ENCODE measurements at places on chromosomes 5 and 9.

- DNase-seq = no peak
These were observed 57.1 kb downstream of the KCNIP1 start for GRCh38 chr5:170560938-170561337.

GRCh38 chr5:93304456-93305250 is 276.4 kb downstream of the NR2F1-AS1 start:
- DNase-seq = no peak

DNA sequence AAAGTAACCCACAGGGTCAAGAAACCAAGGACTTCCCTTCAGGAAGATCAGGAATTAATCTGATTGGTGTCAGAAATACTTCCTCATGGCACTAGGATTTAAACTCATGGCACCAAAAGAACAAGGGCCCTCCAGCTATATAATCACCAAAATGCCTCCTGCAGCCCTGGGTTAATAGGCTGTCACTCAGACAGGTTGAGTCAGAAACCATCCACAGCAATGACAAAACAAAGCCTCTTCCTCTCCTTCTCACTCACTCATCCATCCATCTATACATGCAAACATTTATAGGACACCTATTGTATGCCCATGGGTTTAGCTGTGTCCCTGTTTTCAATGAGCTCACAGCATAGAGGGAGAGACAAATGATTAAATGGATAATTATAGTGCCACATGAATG is 62.5 kb upstream of the SPOCK1 start:
- no peak for DNase-seq

DNA sequence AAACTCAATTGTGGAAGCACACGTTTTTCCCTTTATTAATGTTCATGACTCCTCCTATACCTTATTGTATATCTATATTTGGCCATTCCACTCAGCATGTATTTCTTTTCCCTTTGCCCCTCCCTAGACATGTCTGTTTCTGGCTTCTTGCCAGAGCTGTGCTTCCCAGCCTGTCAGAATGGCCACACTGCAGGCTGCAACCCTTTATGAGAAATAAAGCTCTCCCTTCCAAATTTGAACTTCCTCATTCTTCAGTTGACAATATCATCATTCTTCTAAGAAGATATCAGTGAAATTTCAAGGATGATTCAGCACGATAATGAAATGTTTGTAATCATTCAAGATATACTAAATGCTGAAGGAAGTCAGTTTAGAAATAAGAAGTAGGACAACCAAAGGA is 107.6 kb upstream of the PRSS3 start:
- no peak for DNase-seq

DNA sequence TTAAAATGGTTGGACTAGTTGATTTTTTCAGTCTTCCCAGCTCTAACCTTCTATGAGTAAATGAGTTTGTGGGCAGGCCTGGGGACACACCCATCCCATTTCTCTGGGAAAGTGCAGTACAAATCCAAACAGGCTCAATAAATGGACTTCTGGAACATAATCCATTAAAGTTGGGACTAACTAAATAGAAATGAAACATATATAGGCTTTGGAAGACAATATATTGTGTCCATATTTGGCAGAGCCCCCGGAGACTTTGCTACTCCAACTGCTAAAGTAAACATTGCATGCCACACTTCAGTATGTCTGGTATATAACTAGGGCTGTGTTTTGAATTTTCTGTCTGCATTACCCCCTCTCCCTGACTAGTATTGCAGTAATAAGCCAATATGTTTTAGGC is 191.4 kb upstream of the DAB2 start:
- DNase-seq = no peak

DNA sequence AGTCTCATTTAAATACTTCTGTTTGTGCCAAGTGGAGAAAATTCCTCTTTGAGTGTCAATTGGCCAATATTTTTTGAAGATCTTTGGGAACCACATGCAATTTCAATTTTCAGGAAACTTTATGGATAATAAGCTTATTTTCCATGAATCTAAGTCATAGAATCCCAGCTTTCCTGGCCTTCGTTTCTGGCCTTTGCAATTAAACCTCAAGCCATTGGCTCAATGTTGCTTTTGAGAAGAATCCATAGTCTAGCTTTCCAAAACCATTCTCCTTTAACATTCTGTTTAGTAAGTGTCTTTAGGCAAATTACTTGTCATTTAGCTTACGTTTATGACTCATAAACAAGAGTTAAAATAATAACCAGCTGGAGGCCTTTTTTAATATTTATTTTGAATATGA is 145.0 kb upstream of the FTMT start:
- no peak for DNase-seq

DNA sequence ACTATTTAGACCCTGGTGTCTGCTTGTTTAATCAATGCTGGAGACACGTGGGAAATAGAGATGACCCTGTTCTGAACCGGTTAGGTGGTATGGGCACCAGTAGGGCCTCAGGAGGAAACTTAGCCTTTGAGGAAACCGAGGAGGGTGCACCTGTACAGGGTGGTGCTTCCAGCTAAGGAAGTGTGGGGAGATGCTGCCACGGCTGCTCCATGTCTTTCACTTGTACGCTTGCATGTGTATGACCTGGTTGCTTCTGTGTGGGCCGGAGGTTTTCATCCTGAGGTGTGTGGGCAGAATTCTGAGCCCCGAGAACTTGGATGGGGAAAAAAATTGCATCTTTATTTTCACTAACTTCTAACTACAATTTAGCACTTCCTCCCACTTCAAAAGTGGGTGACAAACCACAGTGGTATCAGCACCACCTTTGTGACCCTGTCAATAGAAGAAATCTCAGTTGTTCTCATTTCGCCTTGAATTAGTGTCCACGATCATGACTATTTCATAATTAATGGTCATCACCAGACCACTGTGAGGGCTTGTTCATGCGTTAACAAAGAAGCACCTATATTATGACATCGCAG is 99.8 kb upstream of the SPATA31C2 start:
- no peak for DNase-seq

DNA sequence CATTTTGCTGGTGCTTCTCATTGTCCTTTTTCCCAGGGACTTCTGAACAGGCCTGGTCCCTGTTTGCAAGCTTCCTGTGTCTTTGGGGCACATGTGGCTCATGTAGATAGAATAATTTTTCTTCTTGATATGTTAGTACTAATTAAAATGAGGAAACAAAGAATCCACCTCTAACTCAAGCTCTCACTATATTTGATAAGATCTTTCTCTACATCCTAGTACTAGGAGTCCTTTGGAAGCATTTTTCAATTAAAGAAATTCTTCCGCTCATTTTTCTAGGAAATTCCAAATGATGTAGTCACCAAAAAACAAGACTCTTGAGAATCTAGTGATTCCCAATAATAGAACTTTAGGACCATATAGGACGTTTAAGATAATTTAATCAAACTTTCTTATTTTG is 165.3 kb downstream of the SEC61B start:
- DNase-seq = no peak

DNA sequence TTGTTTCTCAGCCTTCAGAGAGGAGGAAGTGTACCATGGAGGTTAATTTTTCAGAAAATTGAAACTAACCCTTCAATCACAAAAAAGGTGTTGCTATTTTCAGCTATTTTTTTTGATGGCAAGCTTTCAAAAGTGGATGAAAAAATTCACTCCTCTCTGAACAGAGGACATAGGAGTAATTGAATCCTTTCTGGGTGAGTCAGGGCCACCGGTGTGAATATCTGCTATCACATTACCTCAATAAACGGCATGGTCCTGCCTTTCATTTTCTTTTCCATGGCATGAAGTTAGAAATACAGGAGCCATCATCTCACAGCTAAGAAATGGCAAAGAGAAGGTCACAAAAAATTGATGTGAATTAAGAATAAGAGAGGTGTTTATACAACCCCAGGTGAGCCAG is 90.2 kb upstream of the CCDC112 start:
- no peak for DNase-seq

DNA sequence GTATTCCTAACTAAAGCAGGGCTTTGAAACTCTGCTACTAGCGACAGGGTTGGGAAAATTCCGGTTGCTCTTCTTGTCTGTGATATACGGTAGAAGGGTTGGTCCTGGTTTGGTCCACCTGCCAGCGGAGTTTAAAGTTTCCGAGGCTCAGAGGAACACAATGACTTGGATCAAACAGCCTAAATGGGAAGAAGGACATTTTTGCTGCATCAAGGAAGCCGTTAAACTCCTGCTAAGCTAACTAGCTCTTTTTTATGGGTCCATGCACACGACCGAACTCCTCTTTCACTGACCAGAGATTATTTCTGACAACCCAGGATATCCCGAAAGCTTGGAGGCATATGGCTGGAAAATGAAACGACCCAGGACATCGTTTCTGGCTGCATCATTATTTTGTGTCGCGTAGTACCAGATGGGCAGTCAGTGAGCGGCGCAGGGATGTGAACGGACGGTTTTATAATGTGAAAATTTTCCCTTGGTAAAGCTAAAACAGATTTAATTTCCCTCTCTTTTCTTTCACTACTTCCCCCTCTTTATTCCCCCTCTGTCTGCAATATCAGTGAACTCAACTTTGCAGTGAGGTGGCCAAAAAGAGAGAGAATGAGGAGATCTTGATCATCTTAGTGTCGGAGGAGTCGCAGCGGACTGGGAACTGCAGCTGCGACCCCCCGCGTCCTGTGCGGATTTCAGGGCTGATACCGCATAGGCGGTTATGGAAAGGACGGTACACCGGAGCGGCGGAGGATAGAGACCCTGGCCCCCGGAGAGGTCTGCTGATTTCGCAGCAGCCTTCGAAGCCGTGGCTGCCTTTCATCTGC is at the start of gene LURAP1L:
TSS of gene LURAP1L (plus strand) at position 160 of the 818 bp plus-strand sequence. CDS start 696 bp downstream, outside the sequence.
- no peak for DNase-seq

GRCh38 chr9:119844431-119844830 is 475.2 kb upstream of the BRINP1 start:
- no peak for DNase-seq

DNA sequence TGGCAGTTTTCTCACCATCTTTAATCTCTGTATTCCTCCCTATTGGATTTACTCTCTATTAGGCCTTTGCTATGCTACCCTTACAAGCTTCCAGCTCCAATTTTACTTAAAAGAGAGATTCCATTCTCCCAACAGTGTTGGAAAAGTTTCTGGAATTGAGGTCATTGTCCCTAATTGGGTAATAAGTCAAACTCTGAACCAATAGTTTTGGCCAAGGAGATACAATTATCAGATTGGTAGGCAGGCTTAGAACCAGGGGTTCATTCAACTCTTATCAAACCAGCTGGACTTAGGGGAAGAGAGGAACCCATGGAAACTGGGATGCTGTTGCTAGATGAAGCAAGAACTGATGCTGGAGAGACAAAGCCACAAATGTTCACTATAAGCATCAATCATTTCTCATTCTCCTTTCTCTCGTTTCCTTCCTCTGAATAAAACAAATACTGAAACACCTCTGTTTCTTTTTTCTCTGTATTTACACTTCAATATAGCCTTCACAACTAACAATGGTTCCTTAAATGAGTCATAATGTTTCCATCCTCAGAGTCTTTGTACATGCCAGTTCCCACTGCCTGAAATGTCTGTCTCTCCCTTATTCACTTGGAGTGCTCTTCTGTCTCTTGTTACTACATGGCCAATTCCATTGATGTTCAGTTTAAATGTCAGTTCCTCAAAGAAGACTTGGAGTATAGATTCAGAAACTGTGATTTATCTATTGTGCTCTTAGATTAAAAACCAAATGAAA is 587.3 kb downstream of the GABRG2 start:
- no peak for DNase-seq

GRCh38 chr5:13439430-13439829 is 505.1 kb downstream of the DNAH5 start:
- no peak for DNase-seq

GRCh38 chr9:125700791-125701190 is 6.2 kb downstream of the MAPKAP1 start:
- no peak for DNase-seq

- no peak for DNase-seq
These were observed 32.7 kb downstream of the MORN5 start for GRCh38 chr9:122192261-122192875.

- no peak for DNase-seq
These were observed 289.9 kb upstream of the SLC30A5 start for GRCh38 chr5:68803881-68804319.

GRCh38 chr9:120925535-120926396 is 830 bp downstream of the TRAF1 start:
- DNase-seq = no peak

GRCh38 chr9:35923927-35924763 is 14.9 kb downstream of the SPAAR start:
- DNase-seq = no peak

DNA sequence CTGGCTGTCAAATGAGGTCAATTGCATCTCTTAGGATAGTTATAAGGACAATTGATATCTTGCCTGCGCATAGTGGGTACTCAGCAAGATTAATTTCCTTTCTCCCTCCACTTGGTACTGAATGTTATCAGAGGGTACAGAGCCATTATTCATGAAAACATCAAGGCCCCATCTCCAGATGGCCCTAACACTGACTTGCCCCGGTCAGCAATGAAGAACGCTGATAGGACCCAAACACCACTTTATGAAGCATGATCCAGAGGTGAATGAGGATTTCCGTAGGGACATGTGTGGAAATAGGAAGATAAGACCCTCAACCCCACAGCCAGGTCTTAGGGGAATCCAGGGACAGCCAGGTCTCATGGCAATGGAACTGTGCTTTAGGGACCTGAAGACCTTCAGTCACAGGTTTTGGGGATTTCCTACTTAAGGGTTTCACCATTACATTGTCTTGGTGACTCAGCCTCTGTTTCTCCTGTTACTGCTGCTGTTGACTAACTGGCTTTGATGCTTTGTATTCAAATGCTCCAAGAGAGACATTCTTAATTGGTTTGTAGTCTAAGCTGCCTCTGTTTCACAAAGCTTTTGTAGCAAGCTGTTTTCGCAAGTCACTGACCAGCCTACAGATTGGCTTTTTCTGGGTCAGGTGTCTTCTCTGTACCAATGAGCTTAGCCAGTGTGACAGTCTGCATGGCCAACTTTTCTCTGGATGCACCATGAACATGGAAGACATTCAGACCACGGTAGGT is 35.3 kb upstream of the IQGAP2 start:
- DNase-seq = no peak

GRCh38 chr5:141850244-141850768 is 27.9 kb downstream of the PCDH1 start:
- DNase-seq = peak; percentile 70

GRCh38 chr5:169997798-169998197 is 17.5 kb upstream of the INSYN2B start:
- peak; percentile 7 for DNase-seq

DNA sequence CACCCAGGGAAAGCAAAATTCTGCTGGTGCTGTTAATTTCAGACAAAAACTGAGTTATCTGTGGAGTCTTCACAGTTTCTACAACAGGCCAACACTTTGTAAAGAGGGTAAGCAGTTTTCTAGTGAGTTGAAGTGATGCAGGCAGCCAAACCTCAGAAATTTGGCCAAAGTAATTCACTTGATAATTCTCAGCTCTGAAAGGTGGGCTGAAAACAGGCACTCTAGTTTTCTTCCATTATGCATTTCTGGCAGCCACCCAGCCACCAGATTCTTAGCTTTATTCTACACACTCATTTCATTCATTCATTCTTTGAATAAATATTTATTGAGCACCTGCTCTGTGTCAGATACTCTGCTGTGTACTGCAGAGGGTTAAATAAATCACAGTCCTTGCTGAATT is 184.2 kb downstream of the RAB3C start:
- no peak for DNase-seq

GRCh38 chr9:1221298-1221697 is 171.1 kb downstream of the DMRT2 start:
- DNase-seq = no peak

- DNase-seq = no peak
These were observed 34.1 kb downstream of the STARD4 start for GRCh38 chr5:111478266-111478665.

Measured in germinal center (tissue), 1 donor.